ENCODE measurements at places on chromosomes 5 and 9.

DNA sequence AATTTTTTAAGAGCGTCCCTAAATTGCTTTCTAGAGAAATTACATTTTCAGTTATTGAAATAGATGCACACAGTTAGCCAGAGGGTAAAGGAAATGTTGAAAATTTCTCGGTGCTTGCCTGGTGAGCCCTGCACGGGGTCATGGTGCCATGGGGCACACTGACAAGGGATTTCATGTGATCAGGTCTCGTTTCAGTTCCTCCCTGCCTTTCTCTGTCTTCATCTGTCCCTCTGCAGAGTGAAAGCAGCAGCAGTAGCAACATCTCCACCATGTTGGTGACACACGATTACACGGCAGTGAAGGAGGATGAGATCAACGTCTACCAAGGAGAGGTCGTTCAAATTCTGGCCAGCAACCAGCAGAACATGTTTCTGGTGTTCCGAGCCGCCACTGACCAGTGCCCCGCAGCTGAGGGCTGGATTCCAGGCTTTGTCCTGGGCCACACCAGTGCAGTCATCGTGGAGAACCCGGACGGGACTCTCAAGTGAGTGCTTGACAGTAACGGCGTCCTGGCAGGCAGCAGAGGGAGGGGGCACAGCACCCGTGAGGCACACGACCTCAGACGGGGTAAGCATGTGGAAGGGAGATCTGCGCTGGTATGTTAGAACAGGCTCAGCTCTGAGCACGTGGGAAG, 89.1 kb upstream of the OTULINL start:
- H3K4me1 ChIP-seq, result peaks cover 5% of the 10 kb centered on the region
- H3K36me3 ChIP-seq, result peaks cover 4% of the 10 kb centered on the region
- H3K27ac ChIP-seq, result peak overlapping the region; percentile 42
- no peaks in the 10 kb centered on the region for H3K27me3 ChIP-seq
- DNase-seq, result no peak

DNA sequence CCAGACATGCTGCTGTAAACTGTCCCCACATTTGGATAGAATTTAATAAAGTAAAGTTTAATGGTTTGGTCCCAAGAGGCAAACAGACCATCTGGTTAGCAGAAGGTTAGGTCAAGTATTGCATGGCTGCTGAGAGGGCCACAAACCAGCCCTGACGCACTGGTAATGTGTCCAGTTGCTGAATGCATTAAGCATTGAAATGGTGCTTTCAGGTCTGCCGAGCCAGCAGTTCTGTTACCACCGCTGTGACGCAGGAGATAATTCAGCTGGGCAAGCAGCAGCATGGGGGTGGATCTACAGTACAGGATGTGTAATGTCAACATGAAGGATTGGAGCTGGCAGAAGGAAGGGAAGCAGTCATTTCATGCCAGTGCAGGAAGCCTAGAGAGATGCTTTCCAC, 16.0 kb downstream of the ZNF462 start:
- H3K27me3 ChIP-seq, result no peaks in the 10 kb centered on the region
- no peaks in the 10 kb centered on the region for H3K4me1 ChIP-seq
- H3K36me3 ChIP-seq, result no peaks in the 10 kb centered on the region
- no peak for DNase-seq

DNA sequence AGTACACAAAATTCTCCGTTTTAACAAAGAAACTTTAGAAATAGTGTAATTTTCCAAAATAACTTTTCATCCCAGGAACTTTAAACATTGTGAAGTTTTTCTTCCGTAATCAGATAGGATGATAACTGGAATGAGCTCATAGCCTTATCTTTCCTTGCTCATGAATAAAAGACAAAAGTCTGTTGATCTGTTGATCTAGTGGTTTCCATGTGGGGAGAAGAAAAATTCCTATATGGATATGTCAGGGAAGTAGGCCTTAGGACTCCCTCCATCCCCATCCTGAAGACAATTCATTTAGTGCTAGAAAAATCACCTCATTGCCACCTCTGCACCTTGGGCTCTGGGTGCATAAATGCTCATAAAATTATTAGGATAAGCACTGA, 266.6 kb downstream of the SMARCA2 start:
- DNase-seq, result no peak
- H3K27me3 ChIP-seq, result peaks cover 13% of the 10 kb centered on the region
- H3K4me1 ChIP-seq, result no peaks in the 10 kb centered on the region
- H3K4me3 ChIP-seq, result no peak overlapping the region
- no peaks in the 10 kb centered on the region for H3K36me3 ChIP-seq

DNA sequence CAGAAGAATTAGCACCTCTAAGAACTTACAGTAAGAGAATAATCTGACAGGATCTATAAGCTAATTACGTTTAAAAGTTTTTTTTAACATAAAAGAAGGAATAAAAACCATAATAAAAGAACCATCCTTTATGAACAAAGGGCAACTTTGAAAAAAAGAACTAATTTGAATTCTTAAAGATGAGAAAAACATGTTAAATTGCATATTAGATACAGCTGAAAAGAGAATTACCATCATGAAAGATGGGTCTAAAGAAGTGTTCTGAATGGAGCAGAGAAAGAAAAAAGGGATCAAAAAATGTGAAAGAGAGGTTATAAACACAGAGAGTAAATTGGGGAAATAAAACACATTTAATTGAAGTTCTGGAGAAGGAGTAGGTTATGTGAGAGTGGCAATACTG, 45.8 kb upstream of the IFNK start:
- no peak overlapping the region for H3K4me3 ChIP-seq
- no peak overlapping the region for H3K27ac ChIP-seq
- no peaks in the 10 kb centered on the region for H3K4me1 ChIP-seq
- no peaks in the 10 kb centered on the region for H3K36me3 ChIP-seq
- H3K27me3 ChIP-seq, result no peaks in the 10 kb centered on the region
- DNase-seq, result no peak

DNA sequence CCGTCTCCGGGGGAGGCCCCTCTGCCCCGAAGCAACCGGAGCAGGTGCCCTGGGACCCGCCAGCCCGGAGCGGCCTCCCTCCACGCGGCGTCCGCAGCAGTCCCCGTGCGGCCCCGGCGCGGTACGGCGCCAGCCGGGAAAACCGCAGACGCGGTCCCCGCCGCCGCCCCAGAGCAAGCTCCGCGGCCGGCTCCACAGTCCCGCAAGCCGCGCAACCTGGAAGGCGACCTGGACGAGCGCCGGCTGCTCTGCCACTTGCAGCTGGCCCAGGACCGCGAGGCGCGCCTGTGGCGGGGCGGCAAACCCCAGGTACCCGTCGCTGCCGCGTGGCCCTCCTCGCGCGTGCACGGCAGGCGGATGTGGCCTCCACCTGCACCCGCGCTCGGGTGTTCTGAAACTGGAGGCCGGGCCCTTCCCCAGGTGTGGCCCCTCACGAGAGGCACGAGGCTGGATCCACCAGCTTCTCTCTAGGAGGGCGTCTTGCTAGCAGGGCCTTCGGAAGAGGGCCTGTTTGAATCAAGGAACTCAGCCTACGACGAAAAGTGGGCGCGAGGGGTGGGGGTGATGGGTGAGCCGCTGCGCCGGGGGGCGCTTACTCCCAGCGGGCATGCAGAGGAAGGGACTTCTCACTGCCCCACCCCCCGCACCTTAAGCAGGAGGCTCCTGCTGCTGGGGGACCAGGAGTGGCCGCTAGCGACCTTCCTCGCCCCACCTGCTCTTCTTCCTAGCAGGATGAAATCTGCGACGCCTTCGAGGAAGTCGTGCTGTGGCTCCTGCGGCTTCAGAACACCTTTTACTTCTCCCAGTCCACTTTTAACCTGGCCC, 602 bp downstream of the CCNI2 start:
- H3K27ac ChIP-seq, result no peak overlapping the region
- no peaks in the 10 kb centered on the region for H3K4me1 ChIP-seq
- H3K36me3 ChIP-seq, result peaks cover 4% of the 10 kb centered on the region

- H3K27ac ChIP-seq, result no peak overlapping the region
- no peak for DNase-seq
- no peaks in the 10 kb centered on the region for H3K36me3 ChIP-seq
- no peak overlapping the region for H3K4me3 ChIP-seq
These were observed 289.5 kb downstream of the DEPDC1B start for GRCh38 chr5:60410427-60410826.

GRCh38 chr5:17799521-17799920, 165.3 kb downstream of the TAF11L14 start:
- no peak overlapping the region for H3K4me3 ChIP-seq
- H3K27ac ChIP-seq, result no peak overlapping the region
- no peaks in the 10 kb centered on the region for H3K4me1 ChIP-seq
- no peaks in the 10 kb centered on the region for H3K36me3 ChIP-seq
- DNase-seq, result no peak
